ENCODE measurements at places on chromosomes 1 and 21. TPM values are rescaled to one million over a fixed set of nuclear protein-coding genes. Genes with fewer than 3 reads are reported as not detected.

- no peak for DNase-seq
Measured at GRCh38 chr1:184836934-184837895, 82.6 kb upstream of the EDEM3 start.

DNA sequence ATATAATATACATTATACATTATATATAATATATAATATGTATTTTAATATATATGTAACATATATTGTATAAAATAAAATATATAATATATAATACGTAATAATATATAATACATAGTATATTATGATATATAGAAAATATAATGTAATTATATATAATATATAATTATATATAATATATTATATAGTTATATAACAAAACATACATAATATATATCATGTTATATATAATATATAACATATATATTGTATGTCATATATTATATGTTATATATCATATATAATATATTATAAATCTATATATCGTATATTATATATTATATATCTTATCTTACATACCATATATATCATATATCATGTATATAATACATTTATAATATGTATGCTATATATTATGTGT, 248.2 kb upstream of the TPTE start:
- DNase-seq: no peak

GRCh38 chr1:188517139-188517538, 1688.4 kb downstream of the PLA2G4A start:
- DNase-seq: no peak

GRCh38 chr1:44662683-44663030, 11.6 kb downstream of the TMEM53 start:
- no peak for DNase-seq

DNA sequence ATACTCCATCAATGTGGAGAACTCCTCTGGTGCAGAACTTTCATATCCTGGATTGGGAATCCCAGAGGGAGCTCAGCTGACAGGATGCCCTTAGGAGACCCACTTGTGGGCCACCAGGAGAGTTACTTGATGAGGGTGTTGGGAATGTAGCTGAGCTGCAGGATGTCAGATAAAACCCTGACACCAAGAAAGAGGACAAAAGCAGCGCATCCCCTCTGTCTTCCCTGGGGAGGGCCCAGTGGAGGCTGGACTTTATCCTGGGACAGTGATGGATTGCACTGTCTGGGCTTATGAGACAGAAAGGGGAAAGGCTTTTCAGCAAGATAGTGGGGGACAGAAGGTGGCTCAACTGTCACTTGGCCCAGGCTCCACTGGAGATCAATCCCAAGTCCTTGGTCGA, 88.1 kb upstream of the BCAR3 start:
- DNase-seq: no peak

GRCh38 chr1:40266786-40267535, 8.9 kb downstream of the ZMPSTE24 start:
- DNase-seq: no peak

DNA sequence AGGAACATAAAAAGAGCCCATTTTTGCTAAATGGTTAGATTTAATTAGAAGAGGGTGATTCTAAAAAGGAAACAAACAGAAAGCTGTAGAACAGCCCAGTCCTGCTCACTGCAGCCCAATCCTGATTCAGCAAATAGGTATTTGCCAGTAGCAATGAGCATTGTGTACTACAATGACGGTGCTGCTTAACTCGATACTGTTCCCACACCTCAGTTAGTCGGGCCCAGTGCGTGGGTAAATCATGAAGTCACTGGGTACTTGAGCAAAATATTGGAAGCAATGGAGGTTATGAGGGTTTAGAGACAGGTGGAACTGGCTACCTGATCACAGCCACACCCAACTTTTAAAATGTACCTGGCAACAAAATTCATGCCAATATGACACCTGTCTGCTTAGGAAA, 101.5 kb upstream of the ADGRL2 start:
- DNase-seq: no peak

- no peak for DNase-seq
Measured at GRCh38 chr21:39196310-39196709, 13.1 kb upstream of the PSMG1 start.

- peak; percentile 86 for DNase-seq
Measured at GRCh38 chr1:9591669-9592509, 3.2 kb downstream of the TMEM201 start.

DNA sequence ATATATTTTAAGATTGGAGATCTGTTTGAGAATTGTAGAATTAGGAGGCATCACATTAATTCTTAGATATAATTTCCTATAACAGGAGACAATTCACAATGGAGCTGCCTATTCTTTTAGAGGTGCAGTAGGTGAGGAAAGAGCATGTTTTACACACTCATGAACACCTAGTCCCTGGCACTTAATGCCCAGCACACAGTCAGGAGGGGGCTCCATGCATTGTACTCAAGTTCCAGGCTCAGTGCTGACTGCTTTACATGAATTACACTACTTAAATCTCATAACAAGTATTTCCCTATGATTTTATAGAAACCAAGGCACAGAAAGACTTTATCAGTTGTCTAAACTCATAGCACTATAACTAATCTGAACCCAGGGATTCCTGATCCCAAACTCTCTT, 360 bp upstream of the GBP3 start:
- DNase-seq: no peak

DNA sequence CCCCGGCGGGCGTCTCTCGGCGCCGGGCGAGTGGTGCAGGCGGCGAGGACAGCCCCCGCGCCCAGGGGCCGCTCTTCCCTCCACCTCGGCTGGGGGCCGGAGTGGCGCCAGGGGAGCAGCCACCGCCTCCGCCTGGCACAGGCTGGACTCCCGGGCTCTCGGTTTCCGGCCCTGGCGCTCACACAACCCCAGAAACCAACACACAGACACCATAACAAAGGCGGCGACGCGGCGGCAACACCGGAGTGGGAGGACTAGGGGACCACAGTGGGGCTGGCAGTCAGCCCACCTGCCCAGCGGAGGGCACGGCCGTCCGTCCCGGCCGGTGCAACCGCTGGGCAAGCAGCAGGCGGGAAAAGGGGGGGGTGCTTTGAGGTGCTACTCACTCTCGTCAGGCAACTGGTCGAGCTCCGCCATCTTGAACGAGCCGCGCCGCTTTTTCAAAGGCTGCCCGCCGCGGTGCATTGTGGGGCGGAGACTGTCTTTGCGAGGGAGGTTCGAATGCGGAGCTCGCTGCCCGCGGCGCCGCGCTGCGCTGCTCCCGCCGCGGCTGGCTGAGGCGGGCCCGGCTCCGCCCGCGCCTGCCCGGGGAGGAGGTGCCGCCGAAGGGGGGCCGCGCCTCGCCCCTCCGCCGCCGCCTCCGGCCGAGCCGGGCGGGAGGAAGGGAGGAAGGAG, at the start of gene LIN9:
LIN9 (minus strand) TSS at position 442 of the 675 bp plus-strand sequence; CDS start at position 417, 25 bp downstream.
- DNase-seq: peak; percentile 96

- no peak for DNase-seq
Measured at GRCh38 chr1:12158357-12159092, 8.3 kb upstream of the TNFRSF1B start.

The C1orf185 gene
- total RNA-seq: not detected

The ZNF683 gene
- not detected for total RNA-seq

The HLX gene
- 37.2 TPM for total RNA-seq

The FCAMR gene
- not detected for total RNA-seq

The TUT4 gene
- 39.9 TPM for total RNA-seq

The VTCN1 gene
- total RNA-seq: not detected
